ENCODE measurements at places on chromosomes 7 and 10.
A peak's percentile ranks its signal among the peaks of the same experiment; 100 is the strongest.

DNA sequence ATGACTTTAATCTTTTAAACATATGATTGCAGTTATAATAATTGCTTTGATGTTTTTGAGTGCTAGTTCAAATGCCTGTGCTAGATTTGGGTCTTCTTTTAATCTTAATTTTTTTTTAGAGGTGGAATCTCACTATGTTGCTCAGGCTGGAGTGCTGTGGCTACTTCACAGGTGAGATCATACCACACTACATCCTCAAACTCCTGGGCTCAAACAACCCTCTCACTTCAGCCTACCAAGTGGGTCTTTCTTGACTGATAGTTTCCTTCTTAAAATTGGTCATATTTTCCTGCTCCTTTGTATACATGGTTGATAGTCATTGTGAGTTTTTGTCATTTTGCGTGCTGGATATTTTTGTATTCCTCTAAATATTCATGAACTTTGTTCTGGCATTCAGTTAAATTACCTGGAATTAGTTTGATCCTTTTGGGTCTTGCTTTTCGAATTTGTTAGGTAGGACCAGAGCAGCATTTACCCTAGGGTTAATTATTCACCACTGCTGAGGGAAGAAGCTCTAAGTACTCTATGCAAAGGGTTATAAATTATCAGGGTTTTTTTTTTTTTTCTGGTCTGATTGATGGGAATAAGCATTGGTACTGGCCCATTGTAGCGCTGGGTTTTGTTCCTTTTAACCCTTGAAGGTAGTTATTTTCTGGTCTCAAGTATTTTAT lies 12.1 kb upstream of the TCAF1 start:
- no peak for DNase-seq

DNA sequence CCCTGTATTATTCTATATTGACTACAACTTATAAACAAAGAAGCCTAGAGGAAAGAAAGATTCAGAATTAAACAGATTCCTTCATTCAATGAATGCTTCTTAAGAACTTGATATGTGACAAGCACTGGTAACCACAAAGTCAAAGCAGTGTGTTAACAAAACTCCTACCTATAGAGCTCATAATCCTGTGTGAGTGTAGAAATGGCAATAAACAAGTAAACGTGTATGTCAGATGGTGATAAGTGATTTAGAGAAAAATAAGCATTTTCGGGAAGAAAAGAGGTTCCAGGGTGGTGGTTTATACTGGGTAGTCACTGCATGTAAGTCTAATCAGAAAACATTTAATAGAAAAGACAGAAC lies 141.3 kb downstream of the JMJD1C start:
- no peak for DNase-seq

DNA sequence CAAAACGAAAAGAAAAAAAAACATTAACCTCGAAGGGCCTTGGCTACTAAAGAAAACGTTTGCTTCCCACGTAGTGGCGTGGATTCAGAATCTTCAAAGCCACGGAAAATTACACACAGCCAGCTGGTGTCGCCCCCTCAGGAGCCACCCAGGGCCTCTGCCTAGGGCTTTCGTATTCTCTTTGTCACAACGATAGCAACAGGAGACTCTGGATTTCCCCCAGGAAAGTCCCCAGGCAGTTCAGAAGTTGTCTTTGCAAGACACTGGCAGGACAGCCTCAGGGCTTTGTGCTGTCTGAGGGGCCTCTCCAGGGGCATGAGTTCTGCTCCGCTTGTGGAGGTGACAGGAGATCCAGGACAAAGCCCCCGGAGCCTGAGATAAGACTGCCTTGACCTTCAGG lies 150.2 kb upstream of the INSYN2A start:
- no peak for DNase-seq

- DNase-seq: no peak
These were observed 120.0 kb downstream of the SGMS1 start for GRCh38 chr10:50503661-50504320.

DNA sequence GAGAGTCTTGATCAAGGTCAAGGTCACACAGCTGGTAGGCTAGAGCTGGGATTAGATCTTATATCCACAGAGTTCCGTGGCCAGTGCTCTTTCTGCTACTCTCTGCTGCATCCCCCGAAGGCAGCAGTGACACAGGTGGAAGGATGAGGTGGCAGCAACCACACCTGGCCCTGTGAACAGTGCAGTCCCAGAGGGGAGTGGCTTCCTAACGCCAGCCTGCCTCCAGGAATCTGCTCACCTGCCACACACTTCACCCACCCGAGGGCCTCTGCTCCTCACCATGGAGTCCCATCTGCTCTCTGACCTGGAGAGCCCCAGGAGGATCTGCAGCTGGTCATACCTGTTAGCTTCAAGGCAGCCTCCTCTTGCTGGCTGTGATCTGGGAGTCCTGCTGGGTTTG lies 484.2 kb downstream of the PLXNA4 start:
- no peak for DNase-seq

DNA sequence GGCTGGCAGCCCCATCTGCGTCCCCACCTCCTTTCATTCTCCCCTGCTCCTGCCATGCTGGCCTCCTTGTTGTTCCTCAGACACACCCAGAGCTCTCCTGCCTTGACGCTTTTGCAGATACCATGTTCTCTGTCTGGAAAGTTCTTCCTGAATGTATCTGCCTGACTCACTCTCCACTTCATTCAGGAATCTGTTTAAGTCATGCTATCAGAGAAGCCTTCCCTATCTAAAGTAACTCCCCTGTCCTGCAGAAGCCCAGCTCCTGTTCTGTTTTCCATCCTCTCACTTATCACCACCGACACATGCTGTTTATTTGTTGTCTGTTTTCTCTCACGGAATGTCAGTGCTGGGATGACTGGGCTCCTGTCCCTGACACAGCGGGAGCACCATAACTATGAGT lies 82.0 kb downstream of the AFAP1L2 start:
- DNase-seq: no peak

GRCh38 chr10:101258179-101258885 lies 29.1 kb upstream of the LBX1 start:
- no peak for DNase-seq

DNA sequence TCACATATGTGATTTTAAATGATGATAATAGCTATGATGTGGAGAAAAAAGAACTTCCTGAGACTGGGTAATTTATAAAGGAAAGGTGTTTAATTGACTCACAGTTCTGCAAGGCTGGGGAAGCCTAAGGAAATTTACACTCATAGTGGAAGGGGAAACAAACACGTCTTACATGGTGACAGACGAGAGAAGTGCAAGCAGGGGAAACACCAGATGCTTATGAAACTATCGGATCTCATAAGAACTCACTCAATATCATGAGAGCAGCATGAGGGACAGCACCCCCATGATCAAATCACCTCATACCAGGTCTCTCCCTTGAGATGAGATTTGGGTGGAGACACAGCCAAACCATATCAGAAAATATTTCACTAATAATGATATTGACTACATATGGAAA lies 4.1 kb upstream of the LIPN start:
- DNase-seq: no peak

DNA sequence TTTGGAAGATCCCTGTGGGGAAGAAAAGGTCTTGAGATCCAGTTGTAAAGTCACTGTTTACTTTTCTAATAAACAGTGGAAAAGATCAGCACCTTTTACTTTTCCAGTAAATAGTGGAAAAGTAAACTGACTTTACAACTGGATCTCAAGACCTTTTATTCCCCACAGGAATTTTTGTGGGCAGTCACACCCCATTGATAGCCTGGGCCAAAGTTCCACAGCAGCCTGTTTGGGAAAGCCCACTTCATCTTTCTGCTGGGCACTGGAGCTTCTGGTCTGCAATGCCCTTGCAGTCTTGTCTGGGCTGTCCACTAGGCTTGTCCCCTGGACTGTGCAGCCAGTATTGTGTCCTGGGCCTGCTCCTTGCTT lies 50.2 kb downstream of the ADCY1 start:
- no peak for DNase-seq

GRCh38 chr7:363626-364025 lies 73.7 kb downstream of the FOXL3 start:
- DNase-seq: no peak

DNA sequence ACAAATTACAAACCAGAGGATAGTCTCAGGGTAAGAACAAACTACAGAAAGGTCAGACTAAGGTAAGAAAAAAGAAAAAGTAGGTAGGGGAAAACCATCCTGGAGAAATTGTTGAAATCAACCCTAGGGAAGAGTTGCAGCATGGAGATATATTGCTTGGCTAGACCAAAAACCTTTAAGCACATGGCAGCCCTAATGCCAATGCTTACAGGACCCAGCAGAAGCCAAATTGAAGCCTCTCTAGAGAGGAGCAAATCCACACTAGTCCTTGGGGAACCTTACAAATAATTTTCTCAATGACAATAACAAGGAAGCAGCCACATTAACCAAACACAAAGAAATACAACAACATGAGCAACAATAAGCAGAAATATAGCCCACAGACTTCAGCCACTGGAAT lies 81.9 kb downstream of the CNOT4 start:
- no peak for DNase-seq

GRCh38 chr10:49270565-49270964 lies 28.4 kb upstream of the C10orf71 start:
- DNase-seq: no peak

DNA sequence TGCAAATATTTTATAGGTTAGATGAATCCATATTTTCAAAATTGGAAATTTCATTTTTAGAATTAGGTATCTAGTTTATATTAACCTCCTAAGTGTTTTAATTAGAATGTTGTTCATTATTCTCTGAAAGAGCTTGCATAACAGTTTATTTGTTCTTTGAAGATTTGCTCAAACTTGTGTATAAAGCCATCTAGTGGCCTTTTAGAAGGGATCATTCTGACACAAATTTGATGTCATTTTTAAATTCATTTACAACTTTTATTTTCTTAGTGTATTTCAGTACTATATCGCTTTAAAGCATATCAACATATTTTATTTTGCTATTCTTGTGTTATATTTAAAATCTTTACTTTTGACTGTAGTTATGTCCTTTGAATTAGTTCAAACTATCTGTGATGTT lies 527.0 kb upstream of the NRG3 start:
- no peak for DNase-seq

GRCh38 chr7:35707422-35707821 lies 12.5 kb upstream of the HERPUD2 start:
- DNase-seq: no peak

GRCh38 chr10:71408436-71409225 lies 11.9 kb downstream of the CDH23 start:
- DNase-seq: no peak

DNA sequence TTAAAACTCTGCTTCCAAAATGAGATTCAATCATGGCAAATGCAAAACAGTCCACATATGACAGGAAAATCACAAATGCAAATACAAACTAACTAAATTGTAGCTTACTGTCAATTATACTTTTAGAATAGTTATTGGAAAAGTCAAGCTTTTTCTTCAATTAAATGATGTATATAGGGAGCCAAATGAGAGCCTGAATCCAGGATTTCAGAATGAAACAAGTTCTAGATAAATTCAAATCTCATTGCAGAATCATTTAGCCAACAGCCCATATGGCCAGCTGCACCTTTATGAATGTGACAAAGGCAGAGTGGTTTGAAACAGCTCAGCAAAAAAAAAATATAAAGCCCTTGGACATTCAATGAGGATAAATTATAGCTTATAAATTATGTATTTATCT lies 82.2 kb upstream of the SCIN start:
- no peak for DNase-seq

DNA sequence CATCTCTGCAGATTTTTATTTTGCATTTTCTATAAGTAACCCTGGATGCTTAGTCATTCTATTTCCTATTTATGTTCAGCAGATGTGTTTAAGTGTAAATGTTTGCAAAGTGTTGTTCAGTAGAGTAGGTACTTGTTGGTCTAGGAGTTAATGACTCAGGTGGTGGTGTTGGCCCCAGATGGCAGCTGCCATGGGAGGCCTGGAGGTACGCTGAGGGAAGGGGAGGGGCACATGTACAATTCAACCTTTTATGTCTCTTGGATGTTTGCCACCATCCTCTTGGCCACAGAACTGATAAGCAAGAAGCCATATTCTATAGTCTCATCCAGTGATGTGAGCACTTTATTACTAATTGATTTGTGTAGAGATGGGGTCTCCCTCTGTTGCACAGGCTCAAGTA lies 68.1 kb upstream of the SLC39A12 start:
- no peak for DNase-seq

GRCh38 chr7:22447762-22448161 lies 52.2 kb downstream of the STEAP1B start:
- no peak for DNase-seq

DNA sequence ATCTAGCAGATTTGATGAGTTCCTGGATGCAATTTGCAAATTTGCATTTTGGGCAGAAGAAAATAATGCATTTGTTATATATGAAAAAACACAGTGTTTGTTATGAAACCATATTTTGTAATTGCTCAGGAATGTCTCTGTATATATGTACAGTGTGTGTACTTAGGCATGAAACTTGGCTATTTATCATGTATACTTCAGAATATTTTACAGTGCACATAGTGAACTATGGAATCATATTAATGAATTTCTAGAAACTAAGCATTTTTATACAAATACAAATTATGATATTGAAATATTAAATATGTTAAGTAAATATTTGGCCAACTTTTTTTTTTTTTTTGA lies 107.5 kb downstream of the TWIST1 start:
- DNase-seq: no peak

- DNase-seq: no peak
These were observed at the start of gene PRTFDC1 for GRCh38 chr10:24952143-24952706. TSS of gene PRTFDC1 (minus strand) at chr10:24952606. CDS start at chr10:24952575, 31 bp downstream.

- no peak for DNase-seq
These were observed 778 bp upstream of the GET4 start for GRCh38 chr7:875476-876076.

- DNase-seq: no peak
These were observed 111.2 kb downstream of the OSBPL3 start for GRCh38 chr7:24868741-24869140.

- no peak for DNase-seq
These were observed 54.3 kb downstream of the LRRC18 start for GRCh38 chr10:48885376-48885775.

- no peak for DNase-seq
These were observed 105.6 kb upstream of the NRBF2 start for GRCh38 chr10:63027531-63027930.

GRCh38 chr7:38584443-38585210 lies 46.5 kb downstream of the AMPH start:
- no peak for DNase-seq

- DNase-seq: peak; percentile 55
These were observed 519 bp downstream of the PITRM1 start for GRCh38 chr10:3172081-3172445.

GRCh38 chr10:99555371-99555770 lies 22.6 kb downstream of the NKX2-3 start:
- no peak for DNase-seq

DNA sequence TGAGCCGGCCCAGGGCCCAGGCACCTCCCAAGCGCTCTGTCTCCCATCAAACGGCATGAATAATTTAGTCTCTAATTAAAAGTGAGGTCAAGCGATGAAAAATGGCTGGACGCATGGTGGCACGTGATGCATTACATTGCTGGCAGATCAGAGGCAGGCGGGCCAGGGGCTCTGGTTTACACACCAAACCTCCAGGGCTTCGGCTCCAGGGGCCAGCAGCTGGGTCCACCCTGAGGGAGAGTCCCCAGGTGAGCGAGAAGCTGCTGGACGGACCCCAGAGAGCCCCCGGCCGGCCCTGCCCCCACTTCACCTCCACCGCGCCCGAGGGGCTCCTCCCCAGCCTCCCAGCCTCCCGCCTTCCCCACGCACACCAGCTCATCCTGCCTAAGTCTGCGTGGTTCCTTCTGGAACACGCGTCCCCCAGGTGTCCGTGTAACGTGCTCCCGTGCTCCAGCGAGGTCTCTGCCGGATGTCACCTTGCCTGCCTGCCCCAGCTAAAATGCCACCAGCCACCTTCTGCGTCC lies 23.2 kb downstream of the UNCX start:
- no peak for DNase-seq

Measured in activated naive CD4-positive, alpha-beta T cell treated with anti-CD3 and anti-CD28 coated beads, Interleukin-2, amount 50 U/mL, for 16 hours (primary cell).